Omental fat pad (tissue), 4 donors: ENCODE measurements at places on chromosomes 3 and 15.

GRCh38 chr3:139414608-139415224, 25.3 kb upstream of the COPB2 start:
- no peak for DNase-seq

DNA sequence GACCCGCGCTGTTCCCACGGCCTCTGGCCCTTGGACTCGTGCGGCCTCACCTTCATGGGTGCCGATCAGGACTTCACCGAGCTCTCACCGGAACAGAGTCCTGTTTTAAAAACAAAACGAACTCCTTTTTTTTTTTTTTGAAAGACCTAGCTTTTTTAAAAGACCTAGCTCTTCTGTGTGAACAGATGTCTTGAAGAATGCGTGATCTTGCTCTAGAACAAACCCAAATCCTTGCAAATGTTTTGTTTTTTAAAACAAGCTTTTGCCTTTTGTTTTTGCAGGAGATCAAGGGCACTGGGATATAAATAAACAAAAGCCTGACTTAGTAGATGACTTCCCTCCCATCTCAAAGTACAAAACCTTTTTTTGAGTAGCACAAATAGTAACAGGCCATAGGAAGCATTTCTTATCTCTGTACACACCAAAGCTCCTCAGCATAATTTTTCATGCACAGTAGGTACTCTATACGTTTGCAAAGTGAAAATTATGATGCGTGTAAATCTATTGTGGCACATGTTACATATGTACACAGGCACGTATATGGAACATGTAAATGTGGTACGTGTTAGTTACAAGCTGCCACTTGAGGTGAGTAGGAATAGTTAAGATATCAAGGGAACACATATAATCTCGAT, 1.1 kb upstream of the MSL2 start:
- DNase-seq, result no peak

GRCh38 chr3:194930377-194931204, 244.9 kb downstream of the FAM43A start:
- no peak for DNase-seq

DNA sequence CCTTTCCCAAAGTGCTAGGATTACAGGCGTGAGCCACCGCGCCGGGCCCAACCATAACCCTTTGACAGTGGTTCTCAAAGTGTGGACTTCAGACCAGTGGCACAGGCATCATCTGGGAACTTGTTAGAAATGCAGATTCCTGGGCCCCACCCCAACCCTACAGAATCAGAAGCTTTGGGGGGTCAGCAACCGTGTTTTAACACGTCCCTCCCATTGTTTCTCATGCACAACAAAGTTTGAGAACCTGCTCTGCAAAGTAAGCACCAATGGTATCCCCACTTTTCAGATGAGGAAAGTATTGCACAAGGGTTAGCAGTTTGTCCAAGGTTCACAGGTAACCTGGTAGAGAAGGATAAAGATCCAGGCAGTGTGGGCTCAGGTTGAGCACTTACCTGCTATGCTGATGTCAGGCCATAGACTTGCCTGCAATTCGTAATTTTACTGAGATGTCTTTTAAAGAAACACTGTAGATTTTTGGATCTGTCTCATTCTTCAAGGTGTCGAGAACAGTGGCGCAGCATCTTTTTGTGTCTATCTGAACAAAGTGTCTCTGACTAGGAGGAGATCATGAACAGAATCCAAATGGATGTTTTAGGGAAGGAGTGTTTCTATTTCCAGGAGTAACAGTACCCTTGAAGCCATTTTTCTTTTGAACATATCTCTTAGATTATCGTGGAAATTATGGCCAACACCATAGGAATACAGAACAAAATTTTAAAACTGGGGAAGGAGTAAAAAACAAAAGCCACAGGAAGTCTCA, 2.5 kb downstream of the GXYLT2 start:
- no peak for DNase-seq

- DNase-seq, result no peak
These were observed 154.8 kb downstream of the SLC9A9 start for GRCh38 chr3:143693506-143693905.

DNA sequence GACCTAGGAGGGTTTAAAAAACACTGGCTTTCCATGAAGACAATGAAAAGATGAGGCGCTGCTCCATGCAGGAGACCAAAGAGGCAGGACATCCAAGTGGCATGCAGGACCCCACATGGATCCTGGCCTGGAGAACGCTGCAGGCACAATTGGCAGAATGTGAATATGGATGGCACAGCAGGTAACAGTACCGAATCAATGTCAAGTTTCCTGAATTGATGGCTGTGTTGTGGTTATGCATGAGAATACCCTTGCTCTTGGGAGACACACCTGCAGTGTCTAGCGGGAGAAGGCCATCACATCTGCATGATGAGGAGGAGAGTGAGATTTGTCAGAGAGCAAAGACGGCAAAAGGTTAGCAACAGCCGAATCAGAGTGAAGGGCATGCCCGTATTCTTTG, 74.3 kb upstream of the SEC13 start:
- DNase-seq, result no peak

- DNase-seq, result no peak
These were observed 39.3 kb downstream of the DNAJC13 start for GRCh38 chr3:132456571-132456970.

DNA sequence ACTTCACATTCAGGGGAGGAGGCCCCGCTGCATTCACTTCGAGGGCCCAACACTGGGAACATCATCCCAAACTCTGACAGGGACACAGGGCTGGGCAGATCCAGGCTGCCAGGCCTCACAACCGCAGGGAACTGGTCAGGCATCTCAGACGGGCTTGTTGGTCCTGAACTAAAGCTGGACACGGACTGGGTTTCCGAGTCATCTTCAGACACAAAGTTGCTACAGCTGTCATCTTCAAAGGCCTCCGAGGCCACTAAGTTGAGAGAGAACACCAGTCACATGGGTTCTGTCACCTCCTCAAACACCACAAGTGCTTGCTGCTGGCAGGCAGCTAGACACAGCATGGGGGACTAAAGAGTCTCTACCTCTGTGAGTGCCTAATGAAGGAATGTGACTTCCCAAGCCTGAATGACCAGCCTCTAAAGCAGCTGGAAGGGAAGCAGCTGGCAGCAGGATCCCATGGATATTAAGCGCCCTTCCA, 50.9 kb downstream of the CAPN7 start:
- no peak for DNase-seq

- no peak for DNase-seq
These were observed 170.8 kb upstream of the MITF start for GRCh38 chr3:69568458-69568857.

DNA sequence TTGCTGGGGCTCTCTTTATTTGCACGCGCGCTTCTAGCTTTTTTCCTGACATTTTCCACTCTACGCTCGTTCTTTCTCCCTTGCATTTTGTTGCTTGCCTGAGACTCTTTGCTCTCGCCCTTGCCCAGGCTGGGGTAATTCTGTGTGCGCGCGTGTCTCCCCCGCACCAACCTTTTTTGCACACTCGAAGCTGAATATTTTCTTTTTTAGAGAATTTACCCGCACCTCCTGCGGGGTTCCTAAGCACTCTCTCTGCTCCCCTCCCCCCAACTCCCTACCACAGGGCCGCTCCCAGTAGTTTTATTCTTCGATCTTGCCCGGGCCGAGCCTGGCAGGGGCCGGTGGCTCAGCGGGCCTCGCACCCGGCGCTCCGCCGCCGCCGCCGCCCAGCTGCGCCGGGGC, 732 bp downstream of the FAM43A start:
- no peak for DNase-seq
